ENCODE measurements at places on chromosomes 6 and 20.

DNA sequence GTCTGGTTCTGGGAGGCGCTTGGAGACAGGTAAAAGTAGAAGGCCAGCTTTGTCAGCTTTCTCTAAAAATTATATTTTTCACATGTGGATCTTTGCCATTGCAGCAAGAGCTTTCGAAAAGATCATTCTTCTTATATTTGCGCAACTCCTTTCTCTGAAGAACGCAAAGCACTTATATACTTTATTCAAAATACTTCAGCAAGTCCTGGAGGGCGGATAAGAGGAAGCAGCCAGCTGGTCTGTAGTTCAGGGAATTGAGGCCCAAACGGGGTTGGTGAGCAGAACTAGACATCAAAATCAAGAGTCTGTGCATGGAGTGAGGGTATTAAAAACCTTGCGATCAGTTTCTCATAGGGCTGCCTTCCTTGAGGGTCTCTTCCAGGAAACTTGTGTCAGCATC is 182.3 kb downstream of the DTNBP1 start:
- DNase-seq: no peak

- DNase-seq: no peak
These were observed 858 bp downstream of the FAM83D start for GRCh38 chr20:38926934-38927616.

DNA sequence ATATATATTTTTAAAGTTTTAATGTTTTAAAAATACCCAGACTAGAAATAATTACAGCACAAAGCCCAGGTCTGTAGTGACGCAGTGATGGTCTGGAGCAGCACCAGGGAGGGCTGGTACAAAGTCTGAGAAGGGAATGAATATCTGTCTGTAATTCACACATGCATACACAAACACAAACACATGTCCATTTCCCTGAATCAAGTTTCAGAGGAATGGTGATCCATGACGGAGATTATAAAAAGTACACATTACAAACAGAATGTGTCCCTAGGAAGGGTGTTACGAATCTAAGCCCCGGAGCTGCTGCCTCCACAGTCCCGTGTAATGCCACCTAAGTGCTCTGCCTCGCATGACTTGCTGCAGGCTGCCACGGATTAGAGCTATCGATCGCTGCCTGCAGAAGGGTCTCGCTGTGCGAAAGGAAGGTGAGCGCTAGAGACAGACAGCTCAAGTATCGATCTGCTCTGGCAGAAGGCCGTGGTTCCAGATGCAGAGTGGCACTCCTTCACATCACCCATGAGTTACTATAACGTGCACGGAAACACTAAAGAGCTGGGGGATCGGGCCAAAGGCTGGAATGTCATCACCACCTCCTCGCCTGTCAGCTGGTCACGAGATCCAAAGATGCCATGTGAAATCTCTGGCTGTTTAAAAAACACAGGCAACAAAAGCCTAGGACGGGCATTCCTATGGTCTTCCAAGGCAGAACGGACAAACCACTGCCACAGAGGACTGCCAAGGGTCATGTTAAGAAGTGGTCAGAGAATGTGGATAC is 87.1 kb downstream of the INSM1 start:
- DNase-seq: no peak

DNA sequence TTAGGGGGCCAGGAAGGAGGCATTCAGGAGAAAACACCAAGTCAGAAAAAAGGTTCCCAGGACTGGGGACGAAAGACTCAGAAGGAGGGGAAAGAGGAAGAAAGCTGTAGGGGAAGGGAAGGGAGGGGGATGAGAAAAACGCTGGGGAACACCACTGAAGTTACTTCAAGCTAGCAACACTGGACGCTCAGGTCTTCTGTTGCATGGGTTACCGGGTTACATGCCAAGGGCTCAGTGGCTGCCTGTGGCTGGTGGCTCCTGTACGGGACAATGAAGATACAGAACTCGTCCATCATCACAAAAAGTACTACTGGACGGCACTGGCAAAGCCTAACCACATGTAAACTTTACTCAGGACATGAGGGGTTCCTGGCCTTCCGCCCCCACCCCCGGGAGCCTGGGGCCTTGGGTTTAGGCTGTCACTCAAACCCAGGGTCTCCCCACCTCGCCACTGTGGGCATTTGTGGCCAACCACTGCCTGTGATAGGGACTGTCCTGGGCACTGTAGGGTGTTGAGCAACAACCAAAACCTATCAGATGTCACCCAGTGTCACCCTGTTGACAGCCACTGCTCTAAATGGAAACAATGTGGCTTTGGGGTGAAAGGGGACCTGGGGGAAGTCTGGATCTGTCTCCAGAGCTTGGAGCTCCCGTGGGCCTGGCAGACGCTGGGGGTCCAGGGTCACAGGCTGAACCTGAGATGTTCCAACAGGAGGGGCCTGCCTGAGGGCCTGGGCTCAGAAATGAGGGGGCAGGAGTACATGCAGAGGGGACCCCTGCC is 40.3 kb upstream of the CD93 start:
- DNase-seq: no peak

DNA sequence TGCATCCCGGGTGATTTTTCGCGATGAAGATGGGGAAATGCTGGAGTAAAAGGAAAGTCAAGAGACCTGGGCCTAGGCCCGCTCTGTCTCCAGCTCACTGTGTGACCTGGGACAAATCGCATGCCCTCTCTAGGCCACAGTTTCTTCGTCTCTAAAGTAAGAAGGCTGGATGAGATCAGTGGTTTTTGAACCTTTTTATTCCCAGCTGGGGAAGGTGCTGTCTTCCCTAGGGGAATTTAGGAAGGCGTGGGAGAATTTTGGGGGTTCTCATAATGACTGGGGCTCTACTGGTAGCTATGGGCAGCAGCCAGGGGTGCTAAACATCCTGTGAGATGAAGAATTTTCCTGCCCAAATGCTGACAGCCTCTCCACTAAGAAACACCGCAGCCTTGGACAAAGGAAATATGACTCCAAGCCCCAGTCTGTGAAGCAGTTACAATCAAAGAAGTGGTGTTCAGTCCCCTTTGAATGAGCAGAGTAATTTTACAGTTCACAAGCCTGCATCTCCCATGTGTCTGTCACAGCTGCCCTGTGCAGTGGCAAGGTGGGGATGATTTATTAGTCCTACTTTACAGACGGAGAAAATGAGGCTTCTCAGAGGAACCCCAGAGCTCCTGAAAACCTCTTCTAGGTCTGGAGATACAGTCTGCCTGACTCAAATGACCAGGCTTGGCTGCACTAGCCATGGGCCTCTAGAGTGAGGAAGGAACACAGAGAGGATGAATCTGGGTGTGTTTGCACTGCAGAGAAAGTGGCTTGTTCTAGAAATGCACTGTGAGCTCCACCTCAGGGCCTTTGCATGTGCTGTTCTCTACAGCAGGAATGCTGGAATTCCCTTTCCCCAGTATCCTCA is 57.2 kb downstream of the RAB44 start:
- no peak for DNase-seq

DNA sequence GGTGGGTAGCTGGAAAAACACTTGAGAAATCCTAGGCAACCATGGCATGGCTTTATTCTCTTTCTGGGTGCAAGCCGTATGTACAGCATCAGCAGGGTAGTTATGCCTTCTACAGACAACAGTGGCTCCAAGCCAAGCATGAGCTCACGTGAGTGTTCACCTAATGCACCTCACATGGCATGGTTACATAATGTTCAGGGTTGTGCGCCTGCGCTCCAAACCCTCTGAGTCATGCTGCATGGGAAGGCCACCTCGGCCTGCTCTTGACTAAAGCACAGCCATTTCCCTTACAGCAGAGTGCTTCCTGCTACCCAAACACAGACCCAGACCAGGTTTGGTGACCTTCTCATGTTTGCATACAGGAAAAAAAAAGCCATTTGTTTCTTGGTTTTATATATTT is 96.2 kb downstream of the VIP start:
- no peak for DNase-seq

GRCh38 chr6:170087941-170088581 is 202.8 kb downstream of the DLL1 start:
- DNase-seq: peak; percentile 72

DNA sequence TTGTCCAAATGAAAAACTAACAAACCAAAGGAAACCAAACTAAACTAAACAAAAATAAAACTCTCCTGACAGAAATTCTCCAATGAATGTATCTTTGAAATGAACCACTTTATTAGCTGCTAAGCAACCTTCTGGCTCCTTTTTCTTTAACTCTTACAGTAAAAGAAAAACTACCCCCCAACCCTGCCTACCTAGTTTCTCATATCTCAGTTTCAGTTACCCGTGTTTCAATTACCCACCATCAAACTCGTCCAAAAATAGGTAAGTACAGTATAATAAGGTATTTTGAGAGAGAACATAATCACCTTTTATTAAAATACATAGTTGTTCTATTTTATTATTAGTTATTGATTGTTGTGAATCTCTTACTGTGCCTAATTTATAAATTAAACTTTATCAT is 177.4 kb upstream of the THEMIS start:
- DNase-seq: no peak

DNA sequence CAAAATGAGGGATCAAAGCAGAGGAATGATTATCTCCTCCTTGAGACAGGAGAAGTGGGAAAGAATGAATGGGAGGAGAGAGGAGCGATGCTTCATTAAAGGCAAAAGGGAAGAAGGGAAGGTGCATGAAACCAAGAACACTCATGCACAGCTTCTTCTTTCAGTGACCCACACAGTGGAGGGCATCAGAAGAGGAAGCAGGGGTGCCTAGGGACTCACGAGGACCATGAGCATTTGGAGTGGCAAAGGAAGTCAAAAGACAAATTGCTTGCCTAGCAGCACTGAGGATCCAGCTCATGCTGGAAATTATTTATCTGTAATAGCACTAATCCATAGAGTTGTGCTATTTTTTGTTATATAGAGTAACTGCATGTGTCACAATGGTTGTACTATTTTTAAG is 66.1 kb downstream of the SMLR1 start:
- DNase-seq: no peak

DNA sequence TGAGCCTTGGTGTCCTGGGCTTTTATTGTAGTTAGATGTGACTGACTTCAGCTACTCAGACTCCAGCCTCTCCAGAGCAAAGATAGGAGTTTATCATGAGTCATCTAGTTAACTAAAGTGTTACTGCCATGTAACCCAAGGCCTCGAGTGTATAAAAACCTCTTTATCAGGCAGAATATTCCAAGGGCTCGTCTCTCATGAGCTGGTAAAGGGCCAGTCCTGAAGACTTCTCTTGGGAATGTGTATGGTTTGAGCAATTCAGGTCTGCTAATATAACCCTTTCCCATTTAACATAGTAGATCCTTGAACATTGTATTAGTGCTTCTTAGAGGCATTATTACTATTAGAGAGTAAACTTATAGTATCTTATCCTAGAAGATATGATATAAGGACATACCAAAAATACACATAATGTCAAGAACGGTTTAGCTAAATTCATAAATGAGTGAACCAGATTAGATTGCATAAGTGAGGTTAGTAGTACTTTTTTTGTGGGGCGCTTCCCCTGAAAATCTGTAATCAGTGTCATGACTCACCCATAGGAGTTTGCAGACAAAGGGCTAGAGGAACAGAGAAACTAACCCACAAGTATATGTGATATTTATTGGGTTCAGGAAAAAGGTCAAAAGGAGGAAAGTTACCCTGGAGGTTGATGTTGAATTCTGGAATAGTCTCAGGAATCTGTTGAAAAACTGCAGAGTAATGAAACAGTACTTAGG is 16.0 kb downstream of the DSE start:
- no peak for DNase-seq

All from activated naive CD8-positive, alpha-beta T cell treated with anti-CD3 and anti-CD28 coated beads for 36 hours (primary cell).